Skeletal muscle cell (primary cell): ENCODE measurements at places on chromosomes 6 and 20.

DNA sequence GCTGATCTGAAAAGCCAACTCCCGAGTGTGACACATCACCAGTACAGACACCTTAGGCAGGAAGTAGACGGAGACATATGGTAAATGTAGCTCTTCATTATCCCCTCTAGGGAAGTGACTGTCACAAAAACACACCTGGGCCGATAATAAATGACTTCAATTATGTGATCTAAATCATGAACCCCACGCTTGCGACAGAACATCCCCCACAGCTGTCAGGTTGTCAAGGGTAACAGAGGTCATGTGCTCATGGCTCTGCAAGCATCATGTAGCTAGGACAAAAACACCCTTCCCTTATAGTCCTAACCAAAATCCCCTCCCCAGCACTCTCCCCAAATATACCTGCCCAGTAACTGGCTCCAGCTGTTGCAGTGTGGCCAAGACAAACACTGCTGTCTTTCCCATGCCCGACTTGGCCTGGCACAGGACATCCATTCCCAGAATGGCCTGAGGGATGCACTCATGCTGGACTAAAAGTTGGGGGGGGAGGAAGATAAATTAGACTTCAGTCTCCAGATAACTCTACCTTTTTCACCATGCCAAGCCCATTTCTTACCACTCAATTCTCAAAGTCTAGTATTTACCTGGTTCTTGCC, 2.9 kb downstream of the DDX39B start:
- no peak for DNase-seq

DNA sequence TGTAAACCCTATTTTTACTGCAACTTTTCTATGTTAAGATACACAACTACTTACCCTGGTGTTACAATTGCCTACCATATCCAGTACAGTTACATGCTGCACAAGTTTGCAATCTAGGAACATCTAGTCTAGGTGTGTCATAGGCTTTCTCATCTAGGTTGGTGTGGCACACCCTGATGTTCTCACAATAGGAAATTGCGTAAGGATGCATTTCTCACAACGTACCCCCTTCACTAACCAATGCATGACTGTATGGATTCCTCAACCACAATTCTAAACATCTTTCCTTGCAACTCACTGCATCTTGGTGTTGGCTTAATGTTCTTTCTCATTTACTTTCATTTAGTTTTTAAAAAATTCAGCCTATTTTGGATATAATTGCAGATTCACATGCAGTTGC, 31.6 kb downstream of the GJA10 start:
- DNase-seq = peak; percentile 14

GRCh38 chr6:20658053-20658452, 123.8 kb downstream of the CDKAL1 start:
- DNase-seq = no peak

GRCh38 chr20:63066506-63067265, 59.9 kb upstream of the BHLHE23 start:
- DNase-seq = no peak

GRCh38 chr6:95288251-95288650, 289.1 kb upstream of the MANEA start:
- DNase-seq = no peak

DNA sequence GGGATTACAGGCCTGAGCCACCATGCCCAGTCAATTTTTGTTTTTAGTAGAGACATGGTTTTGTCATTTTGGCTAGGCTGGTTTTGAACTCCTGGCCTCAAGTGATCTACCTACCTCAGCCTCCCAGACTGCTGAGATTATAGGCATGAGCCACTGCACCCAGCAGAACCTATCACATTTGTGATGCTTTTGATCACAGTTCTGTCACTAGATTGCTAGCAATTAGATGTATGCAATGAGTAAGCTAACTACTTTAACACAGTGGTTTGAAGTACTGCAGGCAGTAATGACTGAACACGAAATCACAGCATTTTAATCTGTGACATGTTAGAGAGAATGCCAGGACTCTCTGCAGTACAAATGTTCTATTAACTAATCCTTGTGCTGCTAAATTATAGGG, 19.6 kb upstream of the SAMHD1 start:
- DNase-seq = no peak

- no peak for DNase-seq
Measured at GRCh38 chr6:136927292-136927691, 5.2 kb downstream of the SLC35D3 start.

GRCh38 chr20:39850246-39850645, 838.8 kb downstream of the MAFB start:
- no peak for DNase-seq

GRCh38 chr6:166004876-166005275, 162.8 kb downstream of the TBXT start:
- no peak for DNase-seq

GRCh38 chr6:7522873-7523272, 18.6 kb upstream of the DSP start:
- DNase-seq = no peak

- DNase-seq = no peak
Measured at GRCh38 chr6:105442369-105442768, 39.5 kb upstream of the PREP start.

DNA sequence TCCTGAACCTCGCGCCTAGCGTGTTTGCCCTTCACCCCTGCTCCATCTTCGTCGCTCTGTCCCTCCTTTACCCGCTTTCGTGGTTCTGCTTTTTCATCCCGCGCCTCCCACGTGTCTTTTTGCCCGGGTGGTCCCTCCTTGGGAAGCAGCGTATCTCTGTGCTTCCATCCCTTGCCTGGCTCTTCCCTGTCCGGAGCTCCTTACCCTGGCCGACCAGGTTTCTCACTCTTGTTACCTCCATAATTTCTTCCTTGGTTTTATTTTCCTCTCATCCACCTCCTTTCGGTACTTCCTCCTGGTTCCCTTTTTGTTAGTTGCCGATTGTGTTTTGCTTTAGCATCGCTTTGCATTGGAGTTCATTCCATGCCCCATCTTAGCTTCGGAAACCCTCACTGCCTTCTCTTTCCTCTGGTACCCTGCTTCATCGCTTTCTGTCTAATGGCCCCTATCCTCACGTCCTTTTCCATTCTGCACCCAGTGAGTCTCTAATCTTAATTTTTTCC, 735 bp downstream of the FAM135A start:
- no peak for DNase-seq

DNA sequence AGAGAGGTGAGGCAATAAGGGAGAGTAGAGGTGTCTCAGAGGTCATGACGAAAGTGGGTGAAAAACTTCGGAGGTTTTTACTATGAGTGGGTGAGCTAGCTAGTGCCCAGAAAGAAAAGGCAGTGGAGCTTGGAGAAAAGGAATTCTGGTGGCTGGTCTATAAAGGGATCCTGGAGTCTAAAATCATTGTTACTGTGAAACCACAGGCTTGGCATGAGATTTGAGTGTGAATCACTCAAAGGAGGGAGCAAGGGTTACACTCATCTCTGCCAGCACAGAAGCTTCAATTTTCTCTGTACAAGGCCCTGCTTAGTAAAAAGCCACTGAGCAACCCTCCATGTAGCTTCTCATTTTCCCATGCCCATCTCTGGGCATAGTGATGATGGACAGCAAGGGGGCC, 47.5 kb downstream of the CD83 start:
- peak; percentile 57 for DNase-seq

DNA sequence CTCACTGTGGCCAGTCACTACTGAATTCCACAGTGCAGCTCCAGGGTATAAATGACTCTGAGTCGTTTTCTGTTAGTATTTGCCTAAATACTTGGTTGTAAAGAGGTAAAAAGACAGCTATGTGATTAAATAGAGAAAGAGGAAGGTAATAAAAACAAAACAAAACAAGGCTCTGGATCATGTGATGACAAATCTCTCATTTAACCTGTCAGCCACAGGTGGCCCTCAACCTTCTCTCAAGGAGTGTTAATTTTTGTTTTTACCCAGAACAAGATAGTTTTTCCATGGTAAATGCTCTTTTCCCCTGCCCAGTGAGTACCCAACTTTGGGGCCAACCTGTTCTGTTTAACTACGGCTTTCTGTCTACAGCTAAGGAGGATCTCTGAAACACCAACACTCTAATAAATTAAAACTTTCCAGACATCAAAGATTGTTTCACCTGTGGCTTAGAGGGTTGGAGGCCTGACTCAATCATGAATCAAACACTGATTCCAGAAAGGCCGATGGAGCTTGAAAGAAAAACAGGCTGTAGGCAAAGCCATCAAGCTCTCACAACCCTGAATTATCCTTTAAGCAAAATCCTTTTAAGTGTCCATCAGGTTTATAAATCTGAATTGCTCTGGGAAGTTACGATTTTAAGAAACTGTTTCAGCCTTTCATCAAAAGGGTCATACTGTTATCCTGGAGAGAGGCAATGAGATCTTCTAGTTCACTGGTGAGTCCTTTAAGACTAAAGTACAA, 81.5 kb upstream of the BCLAF1 start:
- DNase-seq = no peak

- DNase-seq = no peak
Measured at GRCh38 chr20:47355489-47356219, 845 bp downstream of the ZMYND8 start.

GRCh38 chr6:140082867-140083297, 708.4 kb upstream of the CITED2 start:
- peak; percentile 72 for DNase-seq

GRCh38 chr20:10519361-10520046, 84.4 kb downstream of the SLX4IP start:
- DNase-seq = no peak

DNA sequence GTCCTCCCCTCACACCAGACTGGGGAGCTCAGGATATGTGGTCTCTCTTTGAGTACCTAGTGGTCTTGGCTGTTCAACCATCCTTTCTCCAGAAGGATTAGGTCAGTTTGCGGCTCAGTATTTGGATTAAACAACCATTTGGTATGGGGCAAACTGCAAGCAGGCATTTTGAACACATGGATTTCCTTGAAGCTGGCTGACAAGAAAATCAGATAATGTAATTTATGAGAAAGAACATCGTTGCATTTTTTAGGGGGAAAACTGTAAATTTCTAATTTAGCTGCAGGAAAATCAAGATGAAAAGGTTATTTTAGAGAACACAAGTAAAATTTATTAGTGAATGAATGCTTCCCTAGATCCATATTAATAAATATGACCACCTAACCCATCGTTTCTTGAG, 25.3 kb downstream of the DPPA5 start:
- DNase-seq = no peak

- no peak for DNase-seq
Measured at GRCh38 chr6:112841553-112842329, 494.6 kb downstream of the RFPL4B start.

- no peak for DNase-seq
Measured at GRCh38 chr20:31758521-31758920, 19.4 kb downstream of the TPX2 start.

GRCh38 chr6:43775535-43775885, 5.5 kb downstream of the VEGFA start:
- DNase-seq = no peak

- DNase-seq = no peak
Measured at GRCh38 chr6:47741807-47742206, 40.0 kb upstream of the OPN5 start.

DNA sequence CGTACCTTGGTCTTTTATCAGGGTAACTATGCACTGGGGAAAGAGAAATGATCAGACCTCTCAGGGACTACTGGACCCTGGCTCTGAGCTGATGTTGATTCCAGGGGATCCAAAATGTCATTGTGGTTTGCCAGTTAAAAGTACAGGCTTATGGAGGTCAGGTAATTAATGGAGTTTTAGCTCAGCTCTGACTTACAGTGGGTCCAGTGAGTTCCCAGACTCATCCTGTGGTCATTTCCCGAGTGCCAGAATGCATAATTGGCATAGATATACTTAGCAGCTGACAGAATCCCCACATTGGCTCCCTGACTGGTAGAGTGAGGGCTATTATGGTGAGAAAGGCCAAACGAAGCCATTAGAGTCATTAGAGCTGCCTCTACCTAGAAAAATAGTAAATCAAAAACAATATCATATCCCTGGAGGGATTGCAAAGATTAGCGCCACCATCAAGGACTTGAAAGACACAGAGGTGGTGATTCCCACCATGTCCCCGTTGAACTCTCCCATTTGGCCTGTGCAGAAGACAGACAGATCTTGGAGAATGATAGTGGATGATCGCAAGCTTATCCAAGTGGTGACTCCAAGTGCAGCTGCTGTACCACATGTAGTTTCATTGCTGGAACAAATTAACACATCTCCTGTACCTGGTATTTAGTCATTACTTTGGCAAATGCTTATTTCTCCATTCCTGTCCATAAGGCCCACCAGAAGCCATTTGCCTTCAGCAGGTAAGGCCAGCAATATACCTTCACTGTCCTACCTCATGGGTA, 152.4 kb downstream of the THBS2 start:
- DNase-seq = no peak

- no peak for DNase-seq
Measured at GRCh38 chr6:18326001-18326400, 61.1 kb upstream of the RNF144B start.

- DNase-seq = no peak
Measured at GRCh38 chr6:134014588-134015137, 37.8 kb downstream of the SLC2A12 start.

DNA sequence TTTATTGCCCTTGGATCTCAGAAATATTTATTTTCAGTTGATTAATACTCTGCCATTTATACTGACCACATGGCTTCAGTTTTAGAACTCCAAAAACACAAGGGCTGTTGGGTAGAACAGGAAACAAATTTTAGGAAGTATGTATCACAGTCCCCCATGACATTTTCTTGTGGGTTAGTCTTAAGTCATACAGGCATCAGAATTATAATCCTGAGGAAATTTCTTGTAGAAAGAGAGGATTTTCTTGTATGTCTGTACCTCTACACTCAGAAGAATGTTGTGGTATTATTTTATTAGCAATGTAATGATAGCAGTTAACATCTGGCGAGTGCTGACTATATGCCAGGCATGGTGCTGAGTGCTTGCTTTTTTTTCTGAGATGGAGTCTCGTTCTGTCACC, 302.9 kb downstream of the CLIC5 start:
- no peak for DNase-seq

DNA sequence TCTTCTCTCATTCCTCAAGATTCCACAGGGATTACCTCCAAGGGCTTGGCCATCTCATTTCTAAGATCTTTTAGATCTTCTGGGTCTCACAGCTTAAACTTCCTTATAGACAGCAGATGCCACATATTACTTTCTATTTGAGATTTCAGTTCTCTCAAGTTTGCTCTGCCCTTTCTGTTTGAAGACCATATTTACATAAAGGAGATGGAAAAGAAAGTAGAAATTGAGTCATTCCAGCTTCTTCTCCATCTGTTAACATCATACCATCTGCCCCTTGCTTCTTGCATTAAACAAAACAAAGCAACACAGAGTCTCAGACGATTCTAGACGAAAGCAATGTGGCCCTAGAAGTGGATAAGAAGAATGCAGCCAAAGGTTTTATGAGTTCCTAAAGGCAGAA, 203.4 kb downstream of the TTLL2 start:
- DNase-seq = no peak

DNA sequence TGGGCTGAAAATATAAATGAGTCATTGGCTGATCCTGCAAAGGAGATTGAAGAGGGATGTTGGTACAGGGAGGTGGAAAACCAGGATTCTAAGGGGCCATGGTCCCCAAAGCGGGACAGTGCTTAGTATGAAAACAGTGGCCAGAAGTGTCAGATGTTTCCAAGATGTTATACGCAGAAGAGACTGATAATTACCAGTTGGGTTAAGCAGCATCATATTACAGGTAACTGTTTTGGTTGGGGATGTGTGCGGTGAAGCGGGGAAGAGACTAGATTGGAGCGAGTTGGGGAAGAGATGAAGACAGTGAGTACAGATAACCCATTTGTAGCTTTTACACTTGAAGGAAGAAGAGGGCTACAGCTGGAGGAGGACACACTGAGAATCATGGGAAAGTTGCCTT, 80.8 kb downstream of the PLEKHG1 start:
- DNase-seq = no peak

- no peak for DNase-seq
Measured at GRCh38 chr20:37349517-37350491, 3.9 kb downstream of the SRC start.
